MG63 (cell line): ENCODE measurements at places on chromosomes 13 and 19. TPM values are rescaled to one million over a fixed set of nuclear protein-coding genes. Genes with fewer than 3 reads are reported as not detected.

The ZNF83 gene
- total RNA-seq: 18.5 and 29.2 TPM in 2 replicates

DNA sequence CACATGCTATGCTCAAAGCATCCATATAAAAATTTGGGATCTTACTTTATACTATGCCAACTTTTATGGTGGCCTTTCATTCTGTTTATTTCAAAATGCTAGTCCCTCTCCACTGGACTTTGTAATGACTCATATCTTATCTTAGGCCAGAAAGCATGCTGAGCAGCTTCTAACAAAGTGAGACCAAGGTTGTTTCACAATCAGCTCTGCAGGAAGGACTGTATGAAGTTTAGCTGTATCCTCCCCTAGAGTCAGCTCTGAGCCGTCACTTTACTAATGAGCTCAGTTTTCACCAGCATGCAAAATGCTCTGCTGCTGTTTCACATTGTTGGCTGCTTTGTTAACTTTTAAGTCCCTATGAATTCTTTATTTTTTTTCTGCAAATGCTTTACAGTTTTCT is 1608.8 kb downstream of the OLFM4 start:
- no peak for DNase-seq

- DNase-seq: no peak
Measured at GRCh38 chr13:39269411-39269810, 231.2 kb downstream of the NHLRC3 start.

The EDDM13 gene
- not detected in 2 replicates for total RNA-seq

GRCh38 chr13:65532231-65532630 is 1697.9 kb downstream of the PCDH9 start:
- DNase-seq: no peak

The SSC5D gene
- 1.4 TPM in 1 of 2 replicates, not detected in the other for total RNA-seq

The LRRC4B gene
- total RNA-seq: 1.1 and 1.7 TPM in 2 replicates

- no peak for DNase-seq
Measured at GRCh38 chr19:4363571-4364304, 20.4 kb downstream of the MPND start.

GRCh38 chr19:43586346-43586745 is 9.6 kb downstream of the IRGQ start:
- no peak for DNase-seq

The C19orf53 gene
- 70.3 and 247 TPM in 2 replicates for total RNA-seq

DNA sequence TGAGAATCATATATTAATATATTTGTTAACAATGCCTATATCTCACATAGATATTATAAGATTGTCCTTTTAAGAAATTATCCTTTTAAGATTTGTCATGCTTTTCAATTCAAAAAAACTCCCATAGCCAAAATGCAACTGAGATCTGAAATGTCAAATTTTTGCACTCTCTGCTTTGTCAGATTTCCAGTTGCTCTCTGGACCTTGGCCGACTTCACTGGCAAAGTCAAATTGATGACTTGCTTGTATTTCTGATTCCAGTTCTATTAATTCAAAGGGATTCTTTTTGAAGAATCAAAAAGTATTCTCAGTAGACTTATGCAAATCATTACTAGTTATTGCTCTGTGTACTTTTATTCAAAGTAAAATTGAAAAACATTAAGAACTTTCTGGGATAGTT is 101.2 kb upstream of the SCEL start:
- no peak for DNase-seq

The RNF113B gene
- not detected in 2 replicates for total RNA-seq
